Stimulated activated CD4-positive, alpha-beta T cell treated with anti-CD3 and anti-CD28 coated beads, TNF-alpha, amount 100 ng/mL, for 4 hours (primary cell): ENCODE measurements at places on chromosomes 1 and 21.

DNA sequence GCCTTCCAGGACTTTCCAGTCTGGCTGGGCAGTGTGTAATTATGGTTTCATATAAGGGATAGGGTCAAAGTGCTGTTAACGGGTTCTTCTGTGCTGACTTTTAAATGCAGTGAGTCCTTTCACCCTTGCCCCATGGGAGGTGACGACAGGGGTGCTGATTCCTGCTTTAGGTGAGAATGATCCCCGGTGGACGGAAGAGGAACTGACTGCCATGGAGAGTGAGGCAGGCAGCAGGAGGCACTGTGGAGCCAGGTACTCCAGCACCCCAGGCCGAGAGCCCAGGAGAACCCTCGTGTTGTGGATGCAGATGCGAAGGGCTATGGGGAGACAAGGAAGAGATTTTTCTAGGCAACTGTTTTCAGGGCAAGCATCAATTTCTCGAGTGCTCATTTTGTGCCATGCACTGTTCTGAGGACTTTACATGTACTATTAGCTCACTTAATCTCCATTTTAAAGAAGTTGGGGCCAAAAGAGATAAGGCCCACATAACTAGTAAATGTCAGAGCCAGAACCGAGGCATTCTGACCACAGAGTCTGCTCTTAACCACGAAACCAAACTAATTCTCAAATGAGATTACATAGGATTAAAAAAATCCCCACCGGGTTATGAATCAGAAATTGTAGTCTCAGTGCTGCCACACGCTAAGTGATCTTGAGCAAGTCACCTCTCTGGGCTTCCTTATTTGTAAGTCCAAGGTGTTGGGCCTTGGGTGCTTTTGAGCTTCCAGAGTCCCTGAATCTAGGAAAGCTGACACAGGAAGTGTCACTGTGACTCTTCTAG, 28.2 kb downstream of the STPG1 start:
- DNase-seq, result no peak

- no peak for DNase-seq
Observed at GRCh38 chr1:17531682-17532487, 7.6 kb upstream of the ARHGEF10L start.

DNA sequence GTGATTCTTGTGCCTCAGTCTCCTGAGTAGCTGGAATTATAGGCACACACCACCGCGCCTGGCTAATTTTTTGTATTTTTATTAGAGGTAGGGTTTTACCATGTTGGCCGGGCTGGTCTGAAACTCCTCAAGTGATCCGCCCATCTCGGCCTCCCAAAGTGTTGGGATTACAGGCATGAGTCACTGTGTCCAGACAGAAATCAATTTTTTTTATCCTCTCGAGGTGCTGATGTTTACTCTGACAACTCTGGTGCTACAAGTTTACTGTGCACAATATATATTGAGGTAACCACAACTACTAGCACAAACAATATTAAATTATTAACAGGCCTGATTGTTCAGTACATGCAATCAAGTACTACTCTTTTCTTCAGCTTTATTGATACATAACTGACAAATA, 39.7 kb downstream of the F13B start:
- no peak for DNase-seq

DNA sequence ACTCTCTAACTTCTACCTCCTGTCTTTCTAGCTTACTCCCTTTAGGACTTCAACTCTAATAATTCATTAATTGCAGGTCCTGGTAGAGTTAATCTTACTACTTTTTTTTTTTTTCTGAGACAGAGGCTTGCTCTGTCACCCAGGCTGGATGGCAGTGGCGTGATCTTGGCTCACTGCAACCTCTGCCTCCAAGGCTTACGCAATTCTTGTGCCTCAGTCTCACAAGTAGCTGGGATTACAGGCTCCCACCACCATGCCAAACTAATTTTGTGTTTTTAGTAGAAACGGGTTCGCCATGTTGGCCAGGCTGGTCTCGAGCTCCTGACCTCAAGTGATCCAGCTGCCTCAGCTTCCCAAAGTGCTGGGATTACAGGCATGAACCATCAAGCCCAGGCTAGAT, 15.7 kb downstream of the BTBD8 start:
- no peak for DNase-seq

GRCh38 chr1:162397039-162397448, 14.9 kb downstream of the SH2D1B start:
- DNase-seq, result no peak
